Glutamatergic neuron (in vitro differentiated cells): ENCODE measurements at places on chromosomes 13 and 19.

GRCh38 chr19:18109341-18109732 lies 11.8 kb downstream of the MAST3 start:
- no peak for DNase-seq
- H3K4me1 ChIP-seq = peaks cover 6% of the 10 kb centered on the region
- no peaks in the 10 kb centered on the region for H3K36me3 ChIP-seq
- H3K27ac ChIP-seq = no peak overlapping the region
- H3K4me3 ChIP-seq = peak overlapping the region; percentile 76

DNA sequence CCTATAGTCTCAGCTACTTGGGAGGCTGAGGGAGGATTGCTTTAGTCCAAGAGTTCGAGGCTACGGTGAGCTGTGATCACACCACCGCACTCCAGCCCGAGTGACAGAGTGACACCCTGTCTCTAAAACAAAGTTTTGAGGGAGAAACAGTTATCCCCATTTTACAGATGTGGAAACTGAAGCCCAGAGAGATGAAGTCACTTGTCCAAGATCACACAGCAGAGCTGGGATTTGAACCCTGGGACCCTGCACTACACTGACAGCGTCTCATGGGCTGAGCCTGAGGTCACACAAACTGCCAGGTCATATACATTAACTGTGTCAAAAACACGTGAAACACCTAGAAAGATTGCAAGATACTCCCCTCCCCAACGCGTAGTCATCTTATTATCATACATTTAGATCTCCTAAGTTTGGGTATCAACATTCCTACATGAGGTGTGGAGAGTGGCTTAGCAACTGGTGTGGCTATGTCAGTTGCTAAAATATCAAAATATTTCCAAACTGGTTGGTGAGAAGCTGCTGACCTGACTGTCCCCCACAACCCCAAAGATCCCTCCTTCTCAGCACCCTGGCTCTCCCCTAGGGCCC lies 8.2 kb downstream of the FCGBP start:
- no peak overlapping the region for H3K4me3 ChIP-seq
- no peak for DNase-seq
- H3K27me3 ChIP-seq = no peaks in the 10 kb centered on the region
- no peaks in the 10 kb centered on the region for H3K36me3 ChIP-seq
- H3K4me1 ChIP-seq = no peaks in the 10 kb centered on the region

DNA sequence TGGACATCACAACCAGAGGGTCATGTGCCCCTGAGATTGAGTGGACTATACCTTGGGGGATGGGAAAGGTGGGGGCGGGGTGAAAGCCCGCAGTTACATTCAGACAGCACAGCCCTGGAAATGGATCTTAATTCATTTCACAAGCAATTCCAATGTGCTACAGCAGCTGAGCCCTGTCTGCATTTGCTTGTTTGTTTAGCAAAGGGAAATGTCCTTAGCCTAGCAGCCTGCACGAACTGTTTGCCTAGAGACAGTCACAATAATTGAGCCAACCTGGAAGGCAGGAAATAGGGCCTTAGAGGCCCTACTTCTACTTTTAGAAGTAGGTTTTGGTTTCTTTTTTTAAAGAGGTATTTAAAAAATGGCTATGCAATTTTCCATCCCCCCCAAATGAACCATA lies 177.3 kb upstream of the KL start:
- H3K27me3 ChIP-seq = peaks cover 3% of the 10 kb centered on the region
- H3K36me3 ChIP-seq = peaks cover 8% of the 10 kb centered on the region
- DNase-seq = peak; percentile 32
- peak overlapping the region; percentile 81 for H3K27ac ChIP-seq
- no peak overlapping the region for H3K4me3 ChIP-seq

GRCh38 chr13:57631596-57632275 lies at the start of gene PCDH17:
PCDH17 (plus strand) TSS chr13:57631744; CDS start chr13:57632547, 803 bp downstream.
- peak; percentile 50 for DNase-seq
- H3K4me3 ChIP-seq = peak within 1 kb of the TSS; percentile 95
- peaks cover 16% of the 10 kb centered on the region for H3K4me1 ChIP-seq
- peaks cover 10% of the 10 kb centered on the region for H3K36me3 ChIP-seq
- H3K27me3 ChIP-seq = peaks cover 42% of the 10 kb centered on the region

GRCh38 chr13:68690567-68690966 lies 1417.1 kb upstream of the ATXN8OS start:
- H3K4me1 ChIP-seq = no peaks in the 10 kb centered on the region
- no peak for DNase-seq
- H3K36me3 ChIP-seq = no peaks in the 10 kb centered on the region
- H3K27ac ChIP-seq = no peak overlapping the region
- H3K4me3 ChIP-seq = no peak overlapping the region
- H3K27me3 ChIP-seq = peaks cover 2% of the 10 kb centered on the region

GRCh38 chr13:30142486-30143211 lies 164.7 kb downstream of the KATNAL1 start:
- no peak for DNase-seq
- H3K4me3 ChIP-seq = no peak overlapping the region
- peaks cover 4% of the 10 kb centered on the region for H3K4me1 ChIP-seq
- H3K27ac ChIP-seq = no peak overlapping the region
- peaks cover 7% of the 10 kb centered on the region for H3K27me3 ChIP-seq
- H3K36me3 ChIP-seq = peaks cover 10% of the 10 kb centered on the region

- peak overlapping the region; percentile 49 for H3K27ac ChIP-seq
- H3K4me3 ChIP-seq = peak overlapping the region; percentile 95
- no peaks in the 10 kb centered on the region for H3K36me3 ChIP-seq
- H3K27me3 ChIP-seq = peaks cover 8% of the 10 kb centered on the region
Observed at GRCh38 chr19:56142087-56142787, 1.1 kb downstream of the ZNF444 start.

- H3K4me3 ChIP-seq = no peak overlapping the region
- no peaks in the 10 kb centered on the region for H3K36me3 ChIP-seq
- H3K4me1 ChIP-seq = peaks cover 29% of the 10 kb centered on the region
- no peak overlapping the region for H3K27ac ChIP-seq
Observed at GRCh38 chr19:4376991-4377781, 23.2 kb downstream of the SH3GL1 start.

DNA sequence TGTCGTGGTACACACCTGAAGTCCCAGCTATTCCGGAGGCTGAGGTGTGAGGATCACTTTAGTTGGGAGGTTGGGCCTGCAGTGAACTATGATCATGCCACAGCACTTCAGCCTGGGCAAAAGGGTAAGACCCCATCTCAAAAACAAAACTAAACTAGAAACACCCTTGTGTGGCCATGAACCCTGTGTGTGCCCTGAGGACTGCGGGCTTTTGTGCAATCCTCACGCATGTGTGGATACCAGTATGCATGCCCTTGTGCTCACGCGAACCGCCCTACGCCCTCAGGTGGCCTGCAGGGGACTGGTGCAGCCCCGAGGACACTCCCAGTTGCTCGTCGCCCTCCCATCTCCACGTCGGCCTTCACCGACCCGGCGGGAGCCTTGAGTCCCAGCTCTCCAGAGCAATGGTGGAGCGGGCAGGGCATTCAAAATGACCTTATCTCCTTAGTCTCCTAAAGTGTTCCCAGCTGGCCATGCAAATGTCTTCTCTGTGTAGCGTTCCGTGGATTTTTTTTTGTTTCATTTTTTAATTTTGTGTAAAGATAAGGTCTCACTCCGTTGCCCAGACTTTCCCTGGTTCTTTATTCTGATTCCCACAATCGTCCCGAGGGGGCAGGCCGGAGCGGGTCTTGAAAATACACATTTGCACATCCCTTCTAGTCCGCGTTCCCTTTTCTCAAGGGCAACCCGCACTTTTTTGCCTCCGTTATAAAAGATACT lies 868 bp upstream of the EGLN2 start:
- DNase-seq = peak; percentile 76
- H3K4me1 ChIP-seq = peaks cover 18% of the 10 kb centered on the region
- H3K4me3 ChIP-seq = peak overlapping the region; percentile 95
- H3K27ac ChIP-seq = peak overlapping the region; percentile 87
- H3K27me3 ChIP-seq = peaks cover 5% of the 10 kb centered on the region

- no peak overlapping the region for H3K4me3 ChIP-seq
- H3K36me3 ChIP-seq = no peaks in the 10 kb centered on the region
- no peak overlapping the region for H3K27ac ChIP-seq
- H3K27me3 ChIP-seq = no peaks in the 10 kb centered on the region
- DNase-seq = no peak
Observed at GRCh38 chr13:94419925-94420305, 59.6 kb downstream of the DCT start.

GRCh38 chr19:55146078-55146704 lies 2.8 kb downstream of the TNNT1 start:
- H3K27me3 ChIP-seq = peaks cover 14% of the 10 kb centered on the region
- H3K4me3 ChIP-seq = no peak overlapping the region
- peaks cover 5% of the 10 kb centered on the region for H3K36me3 ChIP-seq
- DNase-seq = no peak
- no peak overlapping the region for H3K27ac ChIP-seq

DNA sequence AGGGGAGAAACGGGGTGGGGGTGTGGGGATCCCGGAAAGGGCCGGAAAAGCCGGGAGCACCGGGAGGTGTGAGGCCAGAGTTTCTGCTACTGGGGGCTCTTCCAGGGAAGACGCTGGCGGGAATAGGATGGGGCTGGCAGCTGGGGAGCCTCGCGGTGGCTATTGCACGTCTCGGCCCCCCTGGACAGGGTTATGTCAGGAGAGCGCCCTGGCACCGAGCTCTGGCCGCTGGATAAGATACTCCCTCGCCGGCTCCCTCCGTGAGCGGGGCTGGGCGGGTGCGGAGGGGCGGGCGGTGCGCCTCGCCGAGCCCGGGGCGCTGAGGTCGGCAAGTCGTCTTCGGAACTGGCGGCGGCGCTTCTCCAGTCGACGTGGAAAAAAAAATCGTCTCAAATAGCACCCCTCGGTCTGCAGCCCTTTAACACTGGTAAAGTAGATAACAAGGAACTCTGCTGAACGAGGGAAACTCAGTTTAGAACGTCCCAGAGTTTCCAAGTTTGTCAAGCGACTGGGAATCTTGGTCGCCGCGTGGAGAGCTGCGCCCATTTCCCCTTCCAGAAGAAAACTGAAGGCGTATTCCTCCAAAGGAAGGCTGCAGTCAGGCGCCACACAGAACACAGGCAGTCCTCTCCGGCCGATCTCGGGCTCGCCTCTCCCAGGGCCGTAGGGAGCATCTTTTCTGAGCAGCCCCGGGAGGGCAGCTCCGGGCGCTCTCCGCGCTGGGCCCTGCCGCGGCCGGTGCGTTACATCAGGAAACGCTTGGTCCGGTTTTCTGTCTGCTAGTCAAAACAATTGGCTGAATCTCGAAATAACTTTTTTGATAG lies 115.1 kb downstream of the KCNRG start:
- H3K27ac ChIP-seq = no peak overlapping the region
- H3K4me1 ChIP-seq = peaks cover 36% of the 10 kb centered on the region
- H3K36me3 ChIP-seq = no peaks in the 10 kb centered on the region

GRCh38 chr13:109256866-109257760 lies 529.3 kb downstream of the IRS2 start:
- H3K27ac ChIP-seq = no peak overlapping the region
- no peaks in the 10 kb centered on the region for H3K36me3 ChIP-seq
- H3K4me3 ChIP-seq = no peak overlapping the region
- H3K27me3 ChIP-seq = no peaks in the 10 kb centered on the region

- DNase-seq = no peak
- H3K4me1 ChIP-seq = no peaks in the 10 kb centered on the region
- no peaks in the 10 kb centered on the region for H3K27me3 ChIP-seq
- peaks cover 6% of the 10 kb centered on the region for H3K36me3 ChIP-seq
- no peak overlapping the region for H3K4me3 ChIP-seq
Observed at GRCh38 chr13:67557642-67558241, 327.6 kb upstream of the PCDH9 start.

- DNase-seq = no peak
- peaks cover 5% of the 10 kb centered on the region for H3K27me3 ChIP-seq
- peak overlapping the region; percentile 91 for H3K4me3 ChIP-seq
- H3K4me1 ChIP-seq = peaks cover 11% of the 10 kb centered on the region
Observed at GRCh38 chr13:27449081-27449603, 1.2 kb downstream of the MTIF3 start.

DNA sequence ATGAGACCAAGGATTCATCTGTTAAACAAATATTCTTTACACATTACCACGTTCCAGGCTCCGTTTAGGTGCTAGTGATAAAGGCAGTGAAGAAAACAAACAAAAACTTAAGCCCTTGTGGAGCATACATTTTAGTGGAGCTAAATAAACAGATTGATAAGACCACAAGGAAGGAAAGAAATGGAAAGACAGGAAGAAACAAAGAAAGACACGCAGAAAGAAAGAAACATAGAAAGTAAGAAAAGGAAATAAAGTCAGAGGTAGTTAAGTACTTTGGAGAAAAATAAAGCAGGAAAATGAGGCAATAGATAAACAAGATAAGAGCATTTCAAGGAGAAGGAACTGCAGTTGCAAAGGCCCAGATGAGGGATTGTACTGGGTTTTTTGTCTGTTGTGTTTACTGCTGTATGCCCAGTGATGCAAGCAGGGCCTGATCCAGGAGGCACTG lies 998 bp downstream of the NFKBIB start:
- H3K27me3 ChIP-seq = peaks cover 8% of the 10 kb centered on the region
- peak overlapping the region; percentile 92 for H3K4me3 ChIP-seq
- no peaks in the 10 kb centered on the region for H3K36me3 ChIP-seq

GRCh38 chr19:48635966-48636858 lies 967 bp downstream of the DBP start:
- no peak overlapping the region for H3K27ac ChIP-seq
- peaks cover 13% of the 10 kb centered on the region for H3K4me1 ChIP-seq
- H3K36me3 ChIP-seq = peaks cover 4% of the 10 kb centered on the region
- H3K4me3 ChIP-seq = peak overlapping the region; percentile 72
- no peak for DNase-seq

DNA sequence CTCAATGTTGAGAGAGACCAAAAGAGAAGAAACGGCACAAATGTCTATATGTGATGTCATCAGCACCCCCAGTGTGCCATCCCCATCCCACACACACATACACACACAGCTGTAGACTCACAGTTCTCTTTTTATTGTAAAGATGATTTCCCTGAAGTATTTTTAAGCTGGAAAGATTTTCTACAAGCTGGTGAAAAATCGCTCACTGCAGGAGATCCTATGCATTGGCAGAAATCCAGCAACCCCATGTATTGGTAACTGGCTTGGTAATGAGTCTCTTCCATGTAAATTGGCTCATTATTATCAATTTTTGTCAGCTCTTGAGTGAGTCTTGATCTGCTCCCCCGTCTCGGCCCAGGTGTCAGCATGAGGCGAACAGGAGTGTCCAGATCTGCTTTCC lies 107.1 kb upstream of the UQCRFS1 start:
- no peak for DNase-seq
- H3K36me3 ChIP-seq = peaks cover 3% of the 10 kb centered on the region
- peak overlapping the region; percentile 1 for H3K27ac ChIP-seq
- peaks cover 22% of the 10 kb centered on the region for H3K27me3 ChIP-seq
- peaks cover 46% of the 10 kb centered on the region for H3K4me1 ChIP-seq
- H3K4me3 ChIP-seq = no peak overlapping the region

- no peak for DNase-seq
- no peaks in the 10 kb centered on the region for H3K4me1 ChIP-seq
- H3K27me3 ChIP-seq = peaks cover 4% of the 10 kb centered on the region
- H3K27ac ChIP-seq = no peak overlapping the region
Observed at GRCh38 chr13:46313432-46314257, 73.4 kb downstream of the RUBCNL start.

GRCh38 chr19:52211203-52211602 lies 21.4 kb downstream of the PPP2R1A start:
- H3K36me3 ChIP-seq = peaks cover 14% of the 10 kb centered on the region
- peaks cover 12% of the 10 kb centered on the region for H3K27me3 ChIP-seq
- H3K4me1 ChIP-seq = no peaks in the 10 kb centered on the region
- no peak for DNase-seq
